ENCODE measurements at places on chromosomes 2 and 18. TPM values are rescaled to one million over a fixed set of nuclear protein-coding genes. Genes with fewer than 3 reads are reported as not detected.

IL1RL2 gene
- 0.74 TPM for total RNA-seq

DDX1 gene
- 47.4 TPM for total RNA-seq

CFAP221 gene
- not detected for total RNA-seq

CYP1B1 gene
- total RNA-seq, result 86.6 TPM

ANKRD53 gene
- total RNA-seq, result 2.2 TPM

CHPF gene
- total RNA-seq, result 94.3 TPM

DLX1 gene
- total RNA-seq, result not detected

XIRP2 gene
- total RNA-seq, result 0.17 TPM

RAB31 gene
- total RNA-seq, result 9.9 TPM

GBX2 gene
- not detected for total RNA-seq

POLR1A gene
- total RNA-seq, result 16.6 TPM

FOXD4L1 gene
- not detected for total RNA-seq

CHRNG gene
- total RNA-seq, result not detected

IL36A gene
- total RNA-seq, result not detected

ZFAND2B gene
- total RNA-seq, result 28.2 TPM

EVX2 gene
- total RNA-seq, result not detected

HOXD3 gene
- not detected for total RNA-seq

NEB gene
- total RNA-seq, result 0.17 TPM

GPAT2 gene
- 2.5 TPM for total RNA-seq

SMYD5 gene
- 24.0 TPM for total RNA-seq
